NCI-H1048 (cell line): ENCODE measurements at places on chromosomes 11 and 22.

- DNase-seq, result no peak
These were observed 51.3 kb upstream of the DRD2 start for GRCh38 chr11:113526521-113526920.

- no peak for DNase-seq
These were observed 88.2 kb upstream of the LINC01488 start for GRCh38 chr11:69393178-69393832.

DNA sequence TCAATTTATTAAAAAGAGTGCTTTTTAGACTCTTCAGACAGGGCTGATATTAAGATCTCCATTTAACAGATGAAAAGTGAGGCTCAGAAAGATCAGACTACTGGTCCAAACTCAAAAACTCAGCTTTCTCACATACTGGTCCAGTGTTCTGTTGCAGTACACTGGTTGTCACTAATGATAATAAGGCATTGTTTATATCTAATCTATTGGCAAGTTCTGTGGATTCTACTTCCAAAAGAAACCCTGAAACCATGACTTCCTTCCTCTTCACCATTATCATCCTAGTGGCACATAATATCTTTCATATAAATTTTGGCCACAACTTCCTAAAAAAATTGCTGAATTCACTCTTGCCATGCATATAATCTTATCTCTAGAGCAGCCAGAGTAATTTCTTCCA lies 36.9 kb downstream of the F2 start:
- no peak for DNase-seq

DNA sequence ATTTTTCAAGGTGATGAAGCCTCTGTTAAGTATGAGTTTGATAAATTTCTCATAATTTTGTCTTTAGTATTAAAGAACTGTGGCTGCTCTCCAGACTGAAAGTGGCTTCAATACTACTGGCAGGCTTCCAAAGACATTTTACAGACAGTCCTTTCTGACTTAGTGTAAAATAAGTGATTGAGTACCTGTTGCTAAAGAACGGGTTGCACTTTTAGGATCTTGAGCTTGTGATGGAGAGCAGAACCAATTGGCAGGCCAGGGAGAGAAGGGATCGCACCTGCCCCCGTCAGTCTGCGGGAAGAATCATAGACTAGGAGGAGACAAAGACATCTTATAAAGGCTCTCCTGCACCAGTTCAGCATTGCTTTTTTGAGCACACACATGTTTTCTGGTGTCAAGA lies 4.4 kb downstream of the NCAM1 start:
- no peak for DNase-seq

GRCh38 chr11:20770414-20770946 lies 101.1 kb downstream of the NELL1 start:
- no peak for DNase-seq

DNA sequence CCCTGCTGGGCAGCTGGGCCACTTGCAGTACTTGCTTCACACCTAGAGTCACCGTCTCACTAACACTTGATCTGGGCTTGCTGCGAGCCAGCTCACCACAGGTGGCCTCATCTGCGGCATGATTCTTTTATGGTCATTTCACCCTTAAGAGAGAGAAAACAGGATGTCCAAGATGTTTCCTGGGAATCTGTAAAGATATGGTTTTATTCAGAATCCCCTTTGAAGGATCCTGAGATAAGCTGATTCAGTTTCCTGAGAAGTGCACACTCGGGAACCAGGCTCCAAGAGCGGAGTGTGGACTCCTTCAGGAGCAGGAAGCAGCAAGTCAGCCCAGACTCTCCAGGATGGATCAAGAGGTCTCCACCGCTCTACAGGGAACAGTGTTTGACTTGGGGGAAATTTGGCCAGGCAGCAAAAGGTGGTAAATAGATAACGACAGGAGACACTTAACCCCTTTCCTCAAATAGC lies 21.8 kb upstream of the TP53AIP1 start:
- no peak for DNase-seq

DNA sequence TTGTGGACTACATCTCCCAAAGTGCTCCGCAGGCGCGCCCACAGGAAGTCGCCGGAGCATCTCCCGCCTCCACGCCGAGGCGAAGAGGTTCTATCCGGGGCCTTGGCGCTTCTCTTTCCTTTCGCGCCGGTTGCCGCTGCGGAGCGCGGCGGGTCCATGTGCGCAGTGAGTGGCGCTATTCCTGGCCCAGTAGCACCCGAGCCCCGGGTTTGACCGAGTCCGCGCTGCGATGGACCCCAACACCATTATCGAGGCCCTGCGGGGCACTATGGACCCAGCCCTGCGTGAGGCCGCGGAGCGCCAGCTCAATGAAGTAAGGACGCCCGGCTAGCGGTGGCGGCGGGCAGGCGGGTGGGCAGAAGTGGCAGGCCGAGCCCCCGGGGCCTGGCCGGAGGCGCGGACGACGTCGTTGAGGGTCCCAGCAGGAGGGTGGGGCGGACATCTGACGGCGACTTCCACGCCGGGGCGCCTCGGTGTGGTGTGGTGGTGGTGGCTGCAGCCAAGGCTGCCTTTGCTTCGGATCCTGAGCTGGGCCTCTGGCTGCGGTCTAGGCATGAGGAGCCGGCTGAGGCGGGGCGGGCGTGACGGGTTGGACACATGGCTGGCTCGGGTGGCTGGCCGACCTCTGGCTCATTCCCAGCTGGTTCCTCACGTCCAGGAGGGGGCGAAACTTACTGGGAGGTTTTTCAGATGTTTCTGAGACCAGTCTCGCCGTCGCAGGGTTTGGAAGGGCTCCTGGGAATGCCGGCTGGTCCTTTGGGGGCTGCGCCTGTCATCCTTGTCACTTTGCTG lies at the start of gene IPO7:
IPO7 (plus strand) TSS at position 118 of the 792 bp plus-strand sequence; CDS start at position 230, 112 bp downstream.
- peak; percentile 76 for DNase-seq

- DNase-seq, result no peak
These were observed 15.3 kb downstream of the BLID start for GRCh38 chr11:122100756-122101080.

GRCh38 chr11:60625262-60625661 lies 74.2 kb upstream of the MS4A8 start:
- no peak for DNase-seq

- no peak for DNase-seq
These were observed 26.3 kb upstream of the TH start for GRCh38 chr11:2197771-2198520.

- DNase-seq, result no peak
These were observed 23.8 kb downstream of the AMPD3 start for GRCh38 chr11:10478574-10479550.
